ENCODE measurements at places on chromosomes 6 and 20. TPM values are rescaled to one million over a fixed set of nuclear protein-coding genes. Genes with fewer than 3 reads are reported as not detected.

Gene F13A1
- 270 TPM for total RNA-seq

Gene MYMX
- not detected for total RNA-seq

Gene BTBD9
- 16.7 TPM for total RNA-seq

Gene NOTCH4
- total RNA-seq = 43.5 TPM

Gene GATA5
- 3.7 TPM for total RNA-seq

Gene HUS1B
- 5.4 TPM for total RNA-seq

Gene TP53TG5
- total RNA-seq = 0.47 TPM

Gene TAGAP
- total RNA-seq = 4.2 TPM

DNA sequence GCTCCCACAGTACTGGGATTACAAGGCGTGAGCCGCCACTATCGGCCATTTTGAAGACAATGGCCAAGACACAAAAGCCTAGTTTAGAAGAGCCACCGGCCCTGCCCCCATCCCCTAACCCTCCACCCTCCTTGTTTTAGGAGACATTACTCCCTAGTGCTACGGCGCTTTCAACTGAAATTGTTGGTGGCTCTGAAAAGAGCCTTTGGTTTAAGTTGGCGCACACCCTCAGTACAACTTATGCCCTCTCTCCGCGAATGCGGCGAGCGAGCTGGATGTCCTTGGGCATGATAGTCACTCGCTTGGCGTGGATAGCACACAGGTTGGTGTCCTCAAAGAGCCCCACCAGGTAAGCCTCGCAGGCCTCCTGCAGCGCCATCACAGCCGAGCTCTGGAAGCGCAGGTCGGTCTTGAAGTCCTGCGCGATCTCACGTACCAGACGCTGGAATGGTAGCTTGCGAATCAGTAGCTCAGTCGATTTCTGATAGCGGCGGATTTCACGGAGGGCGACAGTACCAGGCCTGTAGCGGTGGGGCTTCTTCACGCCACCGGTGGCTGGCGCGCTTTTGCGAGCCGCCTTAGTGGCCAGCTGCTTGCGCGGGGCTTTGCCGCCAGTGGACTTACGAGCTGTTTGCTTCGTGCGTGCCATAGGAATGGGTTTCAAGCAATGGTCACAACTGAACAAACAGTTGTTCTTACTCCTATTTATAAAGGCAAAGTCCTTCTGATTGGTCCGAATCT lies 114.9 kb upstream of the BTN3A2 start:
- no peak for DNase-seq

GRCh38 chr6:28977341-28978132 lies 27.6 kb downstream of the ZNF311 start:
- no peak for DNase-seq

DNA sequence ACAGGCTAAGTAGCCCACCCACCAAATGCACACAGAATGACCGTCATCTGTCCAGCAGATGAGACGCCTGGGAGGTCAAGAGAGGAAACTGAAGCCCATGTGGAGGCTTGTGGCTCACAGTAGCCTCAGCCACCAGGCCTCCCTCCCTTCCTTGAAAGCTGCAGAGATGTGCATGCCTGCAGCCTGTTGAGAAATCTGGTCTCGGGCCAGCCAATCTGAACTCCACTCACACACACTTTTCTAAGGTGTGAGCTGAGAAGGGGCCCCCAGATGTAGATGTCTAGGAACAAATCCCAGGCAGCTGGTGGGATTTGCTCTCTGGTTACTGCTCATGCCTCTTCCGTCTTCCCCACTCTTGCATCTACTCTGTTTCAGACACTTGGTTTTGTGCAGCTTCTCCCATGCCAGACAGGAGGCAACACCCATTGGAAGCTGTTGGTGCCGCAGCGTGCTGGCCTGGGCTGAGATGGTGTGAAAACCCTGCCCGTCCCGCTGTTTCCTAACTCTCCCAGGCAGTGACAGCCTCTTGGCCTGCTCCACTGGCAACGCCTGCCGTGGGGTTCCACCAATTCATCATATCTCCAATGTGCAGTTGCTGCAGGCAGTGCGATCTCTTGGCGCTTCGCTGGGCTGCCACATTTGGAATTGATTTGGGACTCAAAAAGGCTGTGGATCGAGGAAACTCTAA lies 24.1 kb upstream of the PAX1 start:
- no peak for DNase-seq

DNA sequence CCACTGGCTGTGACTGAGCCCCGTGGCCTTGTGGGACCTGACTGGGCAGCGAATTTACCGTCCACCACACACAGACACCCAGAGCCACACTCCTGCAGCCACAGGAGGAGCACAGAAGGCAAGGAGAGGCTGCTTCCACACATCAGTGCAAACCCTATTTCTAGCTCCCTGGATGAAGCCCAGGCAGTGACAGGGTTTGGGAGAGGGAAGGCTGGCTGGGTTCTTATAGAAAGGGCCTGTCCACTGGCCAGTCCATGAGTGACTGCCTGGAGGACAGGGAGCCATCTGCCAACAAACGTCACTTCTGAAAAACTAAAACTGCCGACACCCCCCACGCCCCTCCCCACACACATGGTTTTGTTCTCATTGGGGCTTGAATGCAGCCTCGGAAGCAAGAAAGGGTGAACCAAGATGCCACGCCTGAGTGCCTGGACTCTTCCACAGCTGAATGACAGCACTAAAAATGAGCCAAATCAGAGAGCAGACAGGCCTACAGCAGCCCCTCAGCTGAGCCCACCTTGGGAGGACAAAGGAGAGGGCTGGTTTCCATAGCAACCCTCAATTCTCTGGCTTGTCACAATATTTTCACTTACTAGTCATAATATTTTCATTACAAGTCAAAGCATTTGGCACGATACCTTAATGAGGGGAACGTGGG lies 38.4 kb downstream of the RRBP1 start:
- DNase-seq = no peak

- DNase-seq = no peak
Measured at GRCh38 chr6:47245745-47246371, 63.8 kb downstream of the TNFRSF21 start.

DNA sequence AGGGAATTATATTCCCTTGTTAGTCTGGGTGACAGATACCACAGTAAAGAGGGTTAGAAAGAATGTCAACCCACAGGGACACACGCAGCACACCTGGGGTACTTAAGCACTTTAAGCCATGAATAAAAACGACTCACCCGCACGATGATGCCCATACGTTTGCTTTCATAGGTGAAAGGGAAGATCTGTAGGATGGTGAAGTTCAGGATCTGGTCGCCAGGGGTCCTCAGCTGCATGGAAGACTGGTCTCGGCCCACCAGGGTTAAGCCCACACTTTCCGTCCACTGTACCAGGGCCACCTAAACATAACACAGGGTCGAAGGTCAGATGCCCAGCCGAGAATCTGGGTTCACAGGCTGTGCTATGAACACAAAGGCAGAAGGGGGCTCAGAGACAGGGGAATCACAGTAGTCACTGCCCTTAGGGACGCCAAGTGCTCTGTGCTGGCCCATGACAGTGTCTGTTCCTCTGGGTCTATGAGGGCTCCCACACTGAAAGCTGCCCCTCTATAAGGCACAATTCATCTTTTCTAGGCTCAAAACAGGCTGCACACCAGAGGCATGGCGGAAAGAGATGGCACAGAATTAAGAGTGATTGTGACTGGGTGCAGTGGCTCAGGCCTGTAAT lies 96.8 kb upstream of the NFATC2 start:
- DNase-seq = peak; percentile 89

GRCh38 chr20:24895898-24896658 lies 53.0 kb upstream of the CST7 start:
- DNase-seq = no peak

GRCh38 chr6:32973144-32974015 lies 5.0 kb downstream of the BRD2 start:
- DNase-seq = peak; percentile 51

DNA sequence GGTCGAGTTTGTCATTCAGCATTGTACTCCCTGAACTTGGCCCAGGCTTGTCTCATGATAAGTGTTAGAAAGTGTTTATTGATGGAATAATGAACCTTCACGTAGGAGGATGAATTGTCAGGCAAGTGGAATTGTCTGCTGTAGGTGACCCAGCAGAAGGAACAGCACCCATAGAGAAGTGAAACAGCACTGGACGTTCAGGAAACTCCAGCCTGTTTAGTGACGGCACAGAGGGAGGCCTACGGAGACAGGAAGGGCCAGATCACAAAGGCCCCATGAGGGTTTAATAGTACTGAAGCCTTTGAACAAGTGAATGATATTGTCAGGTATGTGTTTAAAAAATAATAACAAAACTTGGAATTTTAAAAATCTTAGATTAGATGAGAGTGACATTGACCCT lies 2.9 kb downstream of the STX11 start:
- DNase-seq = no peak

- DNase-seq = no peak
Measured at GRCh38 chr6:118780668-118781067, 113.3 kb upstream of the ASF1A start.

GRCh38 chr20:19493794-19494495 lies 264.1 kb upstream of the RIN2 start:
- no peak for DNase-seq

- no peak for DNase-seq
Measured at GRCh38 chr6:37507690-37508421, 8.2 kb upstream of the CCDC167 start.

DNA sequence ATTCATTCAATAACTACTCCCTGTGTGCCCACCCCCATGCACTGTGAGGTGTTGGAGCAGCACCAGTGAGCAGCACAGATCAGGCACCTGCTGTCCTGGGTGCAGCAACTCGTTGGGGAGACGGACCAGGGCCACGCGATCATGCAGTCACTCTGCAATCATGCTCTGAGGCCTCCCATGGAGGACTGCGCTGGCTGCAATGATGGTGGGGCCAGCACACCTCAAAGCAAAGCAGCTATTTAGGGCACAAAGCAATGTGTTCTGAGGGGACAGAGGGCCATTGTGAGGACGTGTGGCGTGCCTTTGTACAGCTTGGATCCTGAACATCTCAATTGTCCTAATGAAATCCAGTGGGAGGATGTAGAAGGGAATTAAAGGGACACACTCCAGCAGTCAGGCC lies 41.0 kb upstream of the MPC1 start:
- no peak for DNase-seq

GRCh38 chr20:9400171-9401025 lies 114.0 kb upstream of the LAMP5 start:
- no peak for DNase-seq

All from omental fat pad (tissue), 4 donors.